ENCODE measurements at places on chromosomes 7 and 10.
A peak's percentile ranks its signal among the peaks of the same experiment; 100 is the strongest.

- DNase-seq, result no peak
These were observed 1.5 kb downstream of the ZNF394 start for GRCh38 chr7:99498546-99498944.

- no peak for DNase-seq
These were observed 98.7 kb downstream of the SVOPL start for GRCh38 chr7:138602451-138602850.

GRCh38 chr7:76220185-76221057 is 18.7 kb downstream of the SRRM3 start:
- DNase-seq, result peak; percentile 87

DNA sequence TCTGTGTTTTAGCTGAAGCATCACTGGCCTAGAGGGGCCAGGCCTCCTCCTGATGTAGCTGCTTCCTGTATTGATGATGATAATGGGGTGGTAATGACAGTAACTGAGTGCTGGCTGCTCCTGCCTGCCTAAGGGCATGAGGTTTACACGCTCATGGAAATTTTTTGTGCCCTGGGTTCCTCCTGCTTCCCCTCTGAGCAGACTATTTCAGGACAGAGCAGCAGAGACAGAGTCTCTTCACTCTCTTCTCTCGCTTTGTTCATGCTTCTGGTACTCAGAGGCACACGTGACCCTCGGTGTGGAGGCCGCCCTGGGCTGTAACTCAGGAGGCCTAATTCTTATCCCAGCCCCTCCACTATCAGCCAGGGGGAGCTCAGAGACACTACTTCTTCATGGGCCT is 27.9 kb downstream of the LRRC20 start:
- DNase-seq, result no peak

GRCh38 chr10:59550061-59550460 is 159.6 kb downstream of the SLC16A9 start:
- DNase-seq, result no peak

GRCh38 chr7:131222171-131222570 is 105.5 kb upstream of the MKLN1 start:
- no peak for DNase-seq

DNA sequence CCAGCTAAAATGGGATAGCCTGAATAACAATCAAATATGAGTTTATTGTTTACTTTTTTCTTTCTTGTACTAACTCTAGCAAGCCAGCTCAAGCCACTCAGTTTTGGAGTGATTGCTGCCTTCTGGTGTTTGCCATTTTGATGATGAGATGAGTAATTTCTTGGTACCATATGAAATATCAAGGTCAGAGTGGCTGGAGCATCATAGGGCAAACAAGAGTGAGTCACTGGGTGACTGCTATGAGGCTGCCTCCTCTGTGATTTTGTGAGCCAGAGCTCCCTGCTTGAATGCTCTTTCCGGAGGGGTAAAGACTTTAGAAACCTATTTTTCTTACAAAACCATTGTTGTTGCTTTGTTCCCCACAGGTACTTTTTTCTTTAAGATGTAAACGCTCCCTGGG is 295.6 kb downstream of the PRKG1 start:
- no peak for DNase-seq

GRCh38 chr7:8135417-8135816 is 126.5 kb downstream of the ICA1 start:
- no peak for DNase-seq

GRCh38 chr7:129804111-129804889 is 148.5 kb downstream of the UBE2H start:
- DNase-seq, result no peak

GRCh38 chr10:87775766-87776165 is 42.3 kb downstream of the ATAD1 start:
- DNase-seq, result no peak

GRCh38 chr7:100822236-100823139 is 4.8 kb downstream of the EPHB4 start:
- no peak for DNase-seq

GRCh38 chr10:32048282-32048681 is 7.9 kb downstream of the KIF5B start:
- no peak for DNase-seq

- no peak for DNase-seq
These were observed 150.0 kb upstream of the LAMB4 start for GRCh38 chr7:108280136-108280535.

GRCh38 chr7:146206270-146206669 is 89.7 kb downstream of the CNTNAP2 start:
- no peak for DNase-seq

GRCh38 chr7:29319719-29320521 is 125.3 kb downstream of the CHN2 start:
- DNase-seq, result no peak

DNA sequence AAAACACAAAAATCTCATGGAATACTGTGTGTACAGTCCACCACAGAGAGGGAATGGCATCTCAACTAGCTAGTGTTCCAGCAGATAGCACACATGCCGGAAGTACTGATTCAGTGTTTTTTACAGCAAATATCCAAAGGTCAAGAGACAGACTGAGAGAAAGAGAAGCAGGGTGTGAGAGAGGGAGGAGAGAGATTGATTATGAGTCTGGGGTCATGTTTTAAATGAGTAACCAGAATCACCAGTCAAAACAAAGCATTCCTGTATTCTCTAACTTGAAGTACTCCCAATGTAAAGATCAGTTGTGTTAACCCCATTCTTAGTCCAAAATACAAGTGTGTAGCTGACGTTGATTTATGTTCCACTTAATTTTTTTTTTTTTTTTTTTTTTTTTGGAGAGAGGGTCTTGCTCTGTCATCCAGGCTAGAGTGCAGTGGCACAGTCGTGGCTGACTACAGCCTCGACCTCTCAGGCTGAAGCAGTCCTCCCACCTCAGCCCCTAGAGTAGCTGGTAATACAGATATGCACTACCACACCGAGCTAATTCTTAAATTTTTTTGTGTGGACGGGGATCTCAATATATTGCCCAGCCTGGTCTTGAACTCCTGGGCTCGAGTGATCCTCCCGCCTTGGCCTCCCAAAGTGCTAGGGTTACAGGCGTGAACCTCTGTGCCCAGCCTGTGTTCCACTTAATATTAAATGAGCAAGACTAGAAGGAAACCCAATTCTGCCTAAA is 114.2 kb downstream of the TAF3 start:
- no peak for DNase-seq

- DNase-seq, result peak; percentile 35
These were observed 109.4 kb upstream of the PDCD4 start for GRCh38 chr10:110762109-110762848.

GRCh38 chr10:5490698-5491464 is 8.5 kb downstream of the CALML5 start:
- DNase-seq, result no peak

DNA sequence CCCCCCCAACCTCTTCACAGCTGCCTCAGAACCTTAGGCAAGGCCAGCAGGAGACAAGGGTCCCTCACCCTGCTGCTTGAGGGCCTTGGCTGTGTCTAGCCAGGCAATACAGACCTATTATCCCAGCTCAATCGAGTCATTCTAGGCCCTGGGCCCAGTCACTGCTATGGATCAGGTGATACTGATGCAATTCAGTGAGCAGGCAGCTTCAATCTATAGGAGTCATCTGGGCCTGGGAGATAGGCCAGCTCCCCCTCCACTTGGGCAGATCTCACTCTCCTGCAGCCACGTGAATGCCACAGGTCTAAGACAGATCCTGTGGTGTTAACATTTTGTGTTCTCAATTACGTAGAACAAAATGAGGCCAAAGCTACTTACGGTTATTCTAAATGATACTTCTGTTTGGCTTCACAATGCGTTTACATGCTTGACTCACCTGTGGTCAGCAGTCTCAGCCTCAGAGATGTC is 68.0 kb upstream of the LRRC4 start:
- no peak for DNase-seq

- DNase-seq, result no peak
These were observed 83.8 kb downstream of the COL13A1 start for GRCh38 chr10:69885379-69886013.

DNA sequence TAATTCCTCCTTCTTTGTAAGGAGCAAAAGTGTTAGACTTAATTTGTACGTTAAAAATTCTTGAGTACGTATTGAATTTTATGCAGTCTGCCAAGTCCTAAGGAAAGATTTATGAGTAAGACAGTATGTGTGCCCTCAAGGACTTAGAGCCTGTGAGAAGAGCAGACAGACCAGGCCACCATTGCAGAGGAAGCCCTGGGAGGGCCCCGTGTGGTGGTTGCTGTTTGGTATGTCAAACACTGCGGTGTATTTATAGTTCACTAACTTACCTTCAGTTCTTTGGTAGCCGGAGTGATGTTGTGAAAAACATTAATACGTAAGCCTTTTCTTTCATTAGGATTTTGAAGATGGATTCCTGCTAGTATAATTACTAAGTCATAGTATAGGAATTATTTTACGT is 82.9 kb downstream of the GALNT11 start:
- DNase-seq, result no peak

DNA sequence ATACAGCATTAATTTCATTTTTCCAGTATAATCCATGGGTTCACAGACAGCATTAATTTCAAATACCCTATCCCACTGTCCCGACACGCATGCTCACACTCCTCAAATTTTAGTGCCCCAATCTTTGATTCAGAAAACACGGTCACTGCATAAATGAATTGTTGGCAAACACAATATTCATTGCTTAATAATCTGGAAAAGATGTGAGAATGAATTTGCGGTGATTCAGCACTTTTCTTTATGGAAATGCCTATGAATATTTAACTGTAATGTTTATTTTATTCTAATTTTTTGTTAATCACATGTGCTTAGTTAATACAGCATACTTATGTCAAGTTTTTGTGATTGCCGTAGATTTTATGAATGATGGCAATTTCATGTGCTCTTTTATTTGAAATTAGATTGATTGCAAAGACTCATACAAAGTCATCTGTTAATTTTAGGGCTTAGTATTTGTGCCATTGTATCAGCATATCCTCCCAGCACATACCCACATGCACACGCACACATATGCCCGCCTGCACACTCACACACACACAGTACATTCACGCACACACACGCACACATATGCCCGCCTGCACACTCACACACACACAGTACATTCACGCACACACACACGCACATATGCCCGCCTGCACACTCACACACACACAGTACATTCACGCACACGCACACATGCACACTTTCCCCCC is 35.1 kb downstream of the MACROH2A2 start:
- no peak for DNase-seq

GRCh38 chr7:27774717-27775328 is 34.9 kb downstream of the TAX1BP1 start:
- DNase-seq, result no peak

- DNase-seq, result no peak
These were observed 54.6 kb downstream of the CSGALNACT2 start for GRCh38 chr10:43192884-43193283.

All from NCI-H2171 (cell line).